ENCODE measurements at places on chromosomes 12 and 14. TPM values are rescaled to one million over a fixed set of nuclear protein-coding genes. Genes with fewer than 3 reads are reported as not detected.

Gene PLEKHD1
- total RNA-seq = 2.0 TPM

Gene HOXC10
- not detected for total RNA-seq

Gene ANG
- 5.1 TPM for total RNA-seq

Gene BEGAIN
- total RNA-seq = 8.8 TPM

Gene ENDOU
- 1.4 TPM for total RNA-seq

Gene HOXC9
- not detected for total RNA-seq

Gene RNF212B
- not detected for total RNA-seq

Gene IRAK3
- 12.0 TPM for total RNA-seq

Gene KRT82
- total RNA-seq = not detected

Gene SRRM4
- total RNA-seq = 21.8 TPM

Gene MLEC
- total RNA-seq = 87.2 TPM

Gene PRIMA1
- 2.9 TPM for total RNA-seq

Gene TEAD4
- 3.2 TPM for total RNA-seq

Gene SLC10A1
- total RNA-seq = not detected

Gene KLHL33
- 0.99 TPM for total RNA-seq

Gene CHGA
- 23.0 TPM for total RNA-seq

Gene KRT6B
- 1.2 TPM for total RNA-seq

Gene POMT2
- 25.8 TPM for total RNA-seq

Gene LUM
- 312 TPM for total RNA-seq

Gene OR4K14
- total RNA-seq = not detected

Gene SLCO1B1
- total RNA-seq = not detected

Gene KRT5
- 182 TPM for total RNA-seq

Gene KLRD1
- 0.82 TPM for total RNA-seq

Gene IL26
- total RNA-seq = not detected

Gene PRPH
- total RNA-seq = 18.9 TPM
